ENCODE measurements at places on chromosomes 16 and 17. TPM values are rescaled to one million over a fixed set of nuclear protein-coding genes. Genes with fewer than 3 reads are reported as not detected.

- H3K27me3 ChIP-seq = peaks cover 36% of the 10 kb centered on the region
- no peak for DNase-seq
- no peaks in the 10 kb centered on the region for H3K36me3 ChIP-seq
- no peak overlapping the region for H3K27ac ChIP-seq
- H3K4me1 ChIP-seq = no peaks in the 10 kb centered on the region
Observed at GRCh38 chr16:87604634-87605111, 2.4 kb downstream of the JPH3 start.

DNA sequence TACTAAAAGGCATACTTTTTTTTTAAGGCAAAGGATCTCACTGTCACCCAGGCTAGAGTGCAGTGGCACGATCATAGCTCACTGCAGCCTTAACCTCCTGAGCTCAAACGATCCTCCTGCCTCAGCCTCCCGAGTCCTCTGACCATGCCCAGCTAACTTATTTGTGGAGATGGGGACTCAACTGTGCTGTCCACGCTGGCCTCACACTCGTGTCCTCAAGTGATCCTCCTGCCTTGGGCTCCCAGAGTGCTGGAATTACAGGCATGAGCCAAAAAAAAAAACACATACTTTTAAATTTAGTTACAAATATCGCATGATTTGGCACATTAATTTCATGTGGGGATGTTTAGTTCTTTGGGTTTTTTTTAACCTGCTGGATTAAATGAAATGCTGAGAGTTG, 207.7 kb upstream of the CHMP6 start:
- no peak for DNase-seq
- peaks cover 89% of the 10 kb centered on the region for H3K4me1 ChIP-seq
- H3K36me3 ChIP-seq = no peaks in the 10 kb centered on the region
- H3K27ac ChIP-seq = no peak overlapping the region
- H3K4me3 ChIP-seq = no peak overlapping the region
- H3K27me3 ChIP-seq = no peaks in the 10 kb centered on the region

GRCh38 chr17:8997994-8998628, 23.2 kb upstream of the NTN1 start:
- H3K27ac ChIP-seq = no peak overlapping the region
- DNase-seq = peak; percentile 69
- no peak overlapping the region for H3K4me3 ChIP-seq

DNA sequence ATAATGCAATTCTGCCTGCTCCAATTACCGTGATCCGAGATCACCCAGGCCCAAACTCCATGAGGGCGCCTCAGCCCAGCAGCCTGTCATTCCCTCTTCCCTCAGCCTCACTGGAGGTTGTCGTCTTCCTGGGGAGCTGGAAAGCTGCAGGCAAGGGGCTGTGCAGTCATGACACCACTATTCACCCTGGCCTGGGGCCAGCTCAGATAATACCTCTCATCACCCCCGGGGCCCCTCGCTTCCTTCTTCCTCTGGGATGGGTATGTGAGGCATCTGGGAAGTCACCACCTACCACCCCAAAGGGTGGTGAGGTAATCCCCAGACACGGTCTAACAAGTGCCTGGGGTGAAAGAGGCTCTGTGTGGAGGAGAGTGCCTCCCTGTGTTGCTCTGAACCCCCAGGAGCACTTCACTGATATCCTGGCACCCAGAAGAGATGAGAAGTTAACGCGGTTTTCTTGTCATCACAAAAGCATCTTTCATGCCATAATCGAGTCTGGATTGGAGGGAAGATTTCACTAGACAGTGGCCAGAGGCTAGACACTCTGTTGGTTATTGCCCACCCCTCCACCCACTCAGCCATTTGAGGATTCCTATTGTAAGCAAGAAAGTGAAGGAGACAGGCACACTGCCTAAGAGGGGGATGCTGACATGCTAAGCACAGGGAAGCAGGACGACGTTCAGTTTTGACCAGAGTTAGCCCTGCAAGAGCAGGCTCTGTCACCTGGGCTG, 18.4 kb downstream of the CFAP20 start:
- no peak for DNase-seq
- no peaks in the 10 kb centered on the region for H3K4me1 ChIP-seq
- H3K27me3 ChIP-seq = no peaks in the 10 kb centered on the region
- no peak overlapping the region for H3K4me3 ChIP-seq

GRCh38 chr17:66578781-66579489, 256.0 kb upstream of the CACNG5 start:
- no peak for DNase-seq
- no peak overlapping the region for H3K27ac ChIP-seq
- H3K4me3 ChIP-seq = no peak overlapping the region
- H3K27me3 ChIP-seq = no peaks in the 10 kb centered on the region
- no peaks in the 10 kb centered on the region for H3K4me1 ChIP-seq

- peak; percentile 39 for DNase-seq
- no peak overlapping the region for H3K27ac ChIP-seq
- no peaks in the 10 kb centered on the region for H3K27me3 ChIP-seq
- H3K4me1 ChIP-seq = peaks cover 87% of the 10 kb centered on the region
- peaks cover under 1% of the 10 kb centered on the region for H3K36me3 ChIP-seq
Observed at GRCh38 chr16:89422905-89423630, 67.3 kb downstream of the ANKRD11 start.

GRCh38 chr16:12900599-12901203, 697 bp upstream of the SHISA9 start:
- H3K4me1 ChIP-seq = no peaks in the 10 kb centered on the region
- no peak for DNase-seq
- no peak overlapping the region for H3K27ac ChIP-seq
- no peaks in the 10 kb centered on the region for H3K27me3 ChIP-seq

DNA sequence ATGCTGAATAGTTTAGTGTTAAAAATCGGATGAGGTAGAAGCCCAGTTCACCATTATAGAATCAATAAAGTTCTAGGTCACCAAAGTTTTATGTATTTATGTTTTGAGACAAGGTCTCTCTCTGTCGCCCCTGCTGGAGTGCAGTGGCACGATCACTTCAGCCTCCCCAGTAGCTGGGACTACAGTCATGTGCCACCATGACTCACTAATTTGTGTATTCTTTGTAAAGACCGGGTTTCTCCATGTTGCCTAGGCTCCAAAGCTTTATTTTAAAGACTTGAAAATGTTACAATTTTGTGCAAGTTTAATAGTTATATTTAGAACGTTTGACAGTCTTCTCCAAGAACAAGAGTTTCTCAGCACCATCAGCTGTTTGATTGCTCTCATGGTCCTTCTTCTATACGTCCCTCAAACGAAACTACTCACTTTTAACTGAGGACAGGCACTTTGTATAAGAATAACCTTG, 32.1 kb downstream of the NDE1 start:
- no peaks in the 10 kb centered on the region for H3K4me1 ChIP-seq
- H3K4me3 ChIP-seq = no peak overlapping the region
- no peak for DNase-seq
- peaks cover 20% of the 10 kb centered on the region for H3K36me3 ChIP-seq
- no peaks in the 10 kb centered on the region for H3K27me3 ChIP-seq

- H3K27me3 ChIP-seq = peaks cover 5% of the 10 kb centered on the region
- H3K36me3 ChIP-seq = no peaks in the 10 kb centered on the region
- DNase-seq = no peak
- H3K4me1 ChIP-seq = peaks cover 10% of the 10 kb centered on the region
Observed at GRCh38 chr17:77693301-77693700, 265.2 kb upstream of the TNRC6C start.

- H3K36me3 ChIP-seq = no peaks in the 10 kb centered on the region
- H3K4me1 ChIP-seq = peaks cover 33% of the 10 kb centered on the region
- no peak for DNase-seq
- no peaks in the 10 kb centered on the region for H3K27me3 ChIP-seq
- no peak overlapping the region for H3K27ac ChIP-seq
- no peak overlapping the region for H3K4me3 ChIP-seq
Observed at GRCh38 chr17:39195568-39196160, 1.8 kb downstream of the CACNB1 start.

DNA sequence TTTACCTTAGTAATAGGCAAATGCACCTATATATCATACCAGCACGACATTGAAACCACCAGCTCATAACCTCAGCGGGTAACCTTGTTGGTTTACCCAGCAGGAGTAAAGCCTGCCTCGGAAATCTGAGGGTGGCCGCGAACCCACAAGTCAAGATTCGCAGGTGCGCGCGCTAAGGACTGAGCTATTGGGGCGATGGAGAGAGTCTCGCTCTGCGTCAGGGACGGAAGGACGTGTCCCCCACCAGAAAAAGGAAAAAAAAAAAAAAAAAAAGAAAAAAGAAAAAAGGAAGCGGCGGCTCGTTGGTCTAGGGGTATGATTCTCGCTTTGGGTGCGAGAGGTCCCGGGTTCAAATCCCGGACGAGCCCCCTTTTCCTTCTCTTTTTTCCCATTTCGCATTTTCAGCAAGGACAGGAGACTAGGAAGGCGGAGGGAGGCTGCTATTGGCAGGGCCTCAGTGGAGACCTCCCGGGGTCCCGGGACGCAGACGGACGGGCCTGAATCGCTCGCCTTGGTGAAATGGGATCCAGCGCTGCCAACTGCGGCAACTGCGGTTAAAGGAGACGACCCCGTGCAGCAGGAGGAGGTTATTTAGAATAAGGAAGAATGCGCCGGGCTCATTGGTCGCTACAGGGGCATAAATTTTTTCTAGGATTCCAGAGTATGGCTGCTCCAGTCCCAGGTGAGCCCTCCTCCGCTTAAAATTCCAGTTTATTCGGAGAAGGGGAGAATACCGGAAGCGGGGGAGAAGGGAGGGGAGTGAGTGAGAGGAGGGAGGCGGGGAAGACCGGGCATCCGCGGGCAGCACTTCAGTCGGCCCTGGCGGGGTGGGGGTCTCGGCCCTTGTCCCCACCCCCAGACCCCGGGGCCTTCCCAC, at the start of gene OR1F1:
Gene OR1F1, plus strand, starts transcription at position 407 of the 877 bp plus-strand sequence.
- peaks cover 58% of the 10 kb centered on the region for H3K4me1 ChIP-seq
- no peaks in the 10 kb centered on the region for H3K36me3 ChIP-seq
- H3K27ac ChIP-seq = peak within 1 kb of the TSS; percentile 31

DNA sequence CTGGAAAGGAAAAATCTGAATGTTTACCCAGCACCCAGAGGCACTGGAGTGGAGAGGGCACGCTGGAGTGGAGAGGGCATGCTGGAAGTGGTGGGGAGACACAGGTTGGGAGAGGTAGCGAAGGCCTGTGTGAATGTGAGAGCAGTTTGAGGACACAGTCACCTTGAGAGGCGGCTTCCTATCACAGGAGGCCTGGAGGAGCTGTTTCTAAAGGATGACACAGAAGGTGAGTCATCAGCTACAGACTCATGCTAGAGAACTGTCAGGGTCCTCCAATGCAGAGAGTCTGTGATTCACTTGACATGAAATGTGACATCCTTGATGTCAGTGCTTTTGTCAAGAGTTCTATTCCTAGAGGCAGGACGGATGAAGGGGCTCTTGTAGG, 13.8 kb downstream of the CTRL start:
- no peak overlapping the region for H3K4me3 ChIP-seq
- DNase-seq = no peak
- no peaks in the 10 kb centered on the region for H3K27me3 ChIP-seq
- H3K4me1 ChIP-seq = peaks cover 5% of the 10 kb centered on the region
- no peaks in the 10 kb centered on the region for H3K36me3 ChIP-seq
- H3K27ac ChIP-seq = no peak overlapping the region

DNA sequence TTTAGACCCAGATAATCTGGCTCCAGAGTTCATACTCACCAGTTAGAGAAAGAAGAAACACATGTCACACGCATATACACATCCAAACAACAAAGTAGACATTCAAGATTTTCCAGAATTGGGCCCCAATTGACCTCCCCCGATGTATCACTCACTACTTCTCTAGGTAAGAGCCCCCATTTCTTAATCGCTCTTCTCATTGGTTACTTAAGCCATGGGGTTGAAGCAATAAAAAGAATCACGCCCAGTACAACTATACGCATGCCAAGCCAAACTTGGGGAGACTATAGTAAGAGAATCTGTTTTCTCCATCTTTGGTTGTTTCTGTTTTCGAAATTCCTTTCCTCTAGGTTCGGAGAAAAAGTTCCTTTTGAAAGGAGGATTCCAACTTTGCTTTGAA, 565 bp downstream of the DDX52 start:
- H3K4me1 ChIP-seq = peaks cover 13% of the 10 kb centered on the region
- peaks cover 3% of the 10 kb centered on the region for H3K27me3 ChIP-seq
- H3K4me3 ChIP-seq = peak overlapping the region; percentile 64
- H3K36me3 ChIP-seq = no peaks in the 10 kb centered on the region

DNA sequence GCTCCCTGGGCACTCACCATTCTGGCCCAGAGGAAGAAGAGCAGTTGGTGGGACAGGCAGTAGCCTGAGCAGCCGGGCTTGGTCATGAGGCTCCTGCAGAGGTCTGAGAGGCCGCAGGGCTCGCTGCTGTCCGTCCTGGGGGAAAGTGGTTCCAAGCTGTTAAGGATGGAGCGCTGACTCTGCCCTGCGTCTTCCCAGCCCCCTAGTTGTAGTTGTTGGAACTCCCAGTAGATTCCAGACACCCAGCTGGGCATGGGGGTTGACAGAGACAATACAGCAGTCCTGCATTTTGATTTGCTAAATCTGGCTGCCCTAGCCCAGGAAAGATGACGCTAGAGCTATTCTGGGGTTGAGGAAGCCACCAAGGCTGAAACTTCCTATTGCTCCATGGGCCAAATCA, 7.3 kb downstream of the C16orf89 start:
- no peak for DNase-seq
- H3K36me3 ChIP-seq = no peaks in the 10 kb centered on the region
- H3K4me1 ChIP-seq = no peaks in the 10 kb centered on the region
- no peak overlapping the region for H3K27ac ChIP-seq

DNA sequence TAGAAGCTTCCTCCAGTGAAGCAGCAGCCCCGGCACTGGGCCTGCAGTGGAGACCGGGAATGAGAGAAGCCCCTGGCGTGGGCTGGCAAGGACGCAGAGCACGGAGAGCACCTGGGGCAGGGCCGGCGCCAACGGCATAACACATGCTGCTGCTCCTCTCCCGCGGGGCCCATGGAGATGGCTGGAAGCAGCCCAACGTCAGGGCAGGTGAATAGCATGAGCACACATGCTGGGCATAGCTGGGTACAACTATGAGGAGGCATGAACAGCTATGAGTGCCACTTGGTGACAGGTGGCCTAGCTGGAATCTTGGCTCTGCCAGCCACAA, 46.4 kb downstream of the IRF8 start:
- no peaks in the 10 kb centered on the region for H3K27me3 ChIP-seq
- H3K4me1 ChIP-seq = peaks cover 26% of the 10 kb centered on the region
- H3K36me3 ChIP-seq = no peaks in the 10 kb centered on the region

GRCh38 chr16:21990381-21990944, 10.5 kb downstream of the PDZD9 start:
- no peaks in the 10 kb centered on the region for H3K27me3 ChIP-seq
- no peak overlapping the region for H3K4me3 ChIP-seq
- peaks cover 7% of the 10 kb centered on the region for H3K4me1 ChIP-seq
- no peak for DNase-seq
- no peak overlapping the region for H3K27ac ChIP-seq

GRCh38 chr16:68093816-68094613, 8.8 kb downstream of the NFATC3 start:
- peaks cover 88% of the 10 kb centered on the region for H3K4me1 ChIP-seq
- H3K36me3 ChIP-seq = no peaks in the 10 kb centered on the region
- no peak overlapping the region for H3K4me3 ChIP-seq
- no peak overlapping the region for H3K27ac ChIP-seq
- no peaks in the 10 kb centered on the region for H3K27me3 ChIP-seq

DNA sequence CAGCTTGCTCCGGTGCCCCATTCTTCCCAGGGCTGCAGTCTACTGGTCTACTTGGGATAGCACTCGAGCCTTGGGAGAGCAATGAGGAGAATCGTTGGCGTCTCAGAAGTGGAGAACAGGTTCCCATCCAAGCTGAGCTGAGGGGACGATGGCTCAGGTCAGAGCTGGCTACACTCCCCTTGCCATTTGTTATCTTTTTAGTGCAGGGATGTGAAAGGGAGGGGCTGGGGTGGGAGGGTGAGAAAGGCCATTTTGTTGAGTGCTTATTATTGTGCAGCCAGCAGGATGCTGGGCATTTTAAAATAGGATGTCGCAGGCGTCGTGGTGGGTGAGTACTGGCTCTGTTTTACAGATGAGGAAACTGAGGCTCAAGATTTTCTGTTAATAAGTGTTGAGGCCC, 410.8 kb downstream of the SNX29 start:
- no peaks in the 10 kb centered on the region for H3K36me3 ChIP-seq
- H3K27me3 ChIP-seq = no peaks in the 10 kb centered on the region
- no peak for DNase-seq
- no peaks in the 10 kb centered on the region for H3K4me1 ChIP-seq
- H3K27ac ChIP-seq = no peak overlapping the region
- H3K4me3 ChIP-seq = no peak overlapping the region

Gene SDR42E2
- total RNA-seq = not detected

All from CD8-positive, alpha-beta memory T cell (primary cell).